ENCODE measurements at places on chromosomes 12 and 14.
A peak's percentile ranks its signal among the peaks of the same experiment; 100 is the strongest.

DNA sequence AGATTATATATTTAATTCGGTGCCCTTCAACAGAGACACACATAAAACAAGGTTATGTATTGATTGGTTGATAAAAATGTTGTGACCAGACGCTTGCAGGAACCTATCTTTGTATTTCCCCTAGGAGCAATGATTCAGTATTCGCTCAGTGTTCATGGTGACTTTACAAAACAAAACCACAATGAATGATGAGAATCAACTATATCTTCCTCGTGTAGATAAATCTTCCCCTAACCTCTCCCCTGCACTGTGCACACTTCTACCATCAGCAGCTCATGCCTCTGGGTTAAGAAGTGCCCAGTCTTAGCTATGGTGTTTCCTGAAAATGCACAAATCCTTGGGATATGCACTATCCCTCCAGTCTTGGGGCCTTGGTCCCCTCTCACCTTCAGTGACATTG, 16.3 kb downstream of the RIN3 start:
- DNase-seq: no peak

DNA sequence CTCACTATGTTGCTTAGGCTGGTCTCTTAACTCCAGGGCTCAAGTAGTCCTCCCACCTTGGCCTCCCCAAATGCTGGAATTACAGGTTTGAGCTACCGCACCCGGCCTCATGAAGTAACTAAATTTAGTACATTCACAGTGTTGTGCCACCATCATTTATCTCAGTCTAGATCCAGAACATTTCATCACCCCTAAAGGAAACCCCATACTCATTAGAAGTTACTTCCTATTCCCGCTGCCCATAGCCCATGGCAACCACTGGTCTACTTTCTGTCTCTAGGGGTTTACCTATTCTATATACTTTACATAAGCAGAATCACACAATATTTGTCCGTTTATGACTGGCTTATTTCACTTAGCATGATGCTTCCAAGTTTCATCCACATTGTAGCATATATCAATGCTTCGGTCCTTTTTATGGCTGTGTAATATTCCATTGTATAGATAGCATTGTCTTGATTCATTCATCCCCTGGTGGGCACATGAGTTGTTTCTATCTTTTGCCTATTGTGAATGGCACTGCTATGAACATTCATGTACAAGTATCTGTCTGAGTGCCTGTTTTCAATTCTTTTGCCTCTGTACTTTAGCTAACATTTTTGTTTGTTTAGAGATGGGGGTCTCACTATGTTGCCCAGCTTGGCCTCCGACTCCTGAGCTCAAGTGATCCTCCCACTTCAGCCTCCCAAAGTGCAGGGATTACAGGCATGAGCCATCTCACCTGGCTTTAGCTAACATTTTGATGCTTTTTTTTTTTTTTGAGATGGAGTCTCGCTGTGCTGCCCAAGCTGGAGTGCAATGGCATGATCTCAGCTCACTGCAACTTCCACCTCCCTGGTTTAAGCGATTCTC, 10.2 kb upstream of the SH2B3 start:
- DNase-seq: no peak

DNA sequence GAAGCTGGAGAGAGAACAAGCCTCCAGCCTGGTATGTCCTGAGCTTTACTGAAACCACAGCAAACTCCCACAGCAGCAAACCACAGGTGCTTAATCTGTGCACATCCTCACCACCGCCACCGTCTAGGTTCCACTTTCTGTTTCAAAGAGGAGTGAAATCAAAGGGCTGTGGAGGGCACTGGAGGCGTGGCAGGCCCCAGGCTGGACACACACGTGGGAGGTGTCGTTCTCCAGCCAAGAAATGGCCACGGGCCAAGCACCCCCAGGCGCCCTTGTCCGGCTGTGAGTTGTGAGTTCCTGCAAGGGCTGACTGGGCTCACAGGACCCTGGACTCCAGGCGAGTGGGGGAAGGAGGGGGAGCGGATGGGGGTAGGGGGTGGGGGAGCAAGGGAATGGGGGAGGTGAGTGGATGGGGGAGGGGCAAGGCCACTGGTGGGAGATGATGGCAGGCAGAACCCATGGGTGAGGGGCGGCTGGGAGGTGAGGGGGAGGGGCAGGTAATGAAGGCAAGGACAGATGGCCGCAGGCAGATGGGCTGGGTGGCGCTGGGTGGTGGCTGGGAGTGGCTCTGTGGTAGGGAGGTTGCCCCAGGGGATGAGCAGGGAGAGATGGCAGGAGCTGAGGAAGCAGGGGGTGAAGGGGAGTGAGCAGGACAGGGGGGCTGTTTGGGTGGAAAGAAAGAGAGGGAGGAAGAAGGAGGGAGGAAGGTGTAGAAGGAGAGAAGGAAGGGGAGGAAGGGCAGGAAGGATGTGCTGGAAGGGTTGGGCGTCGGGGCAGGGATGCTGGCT, 86.7 kb downstream of the NCOR2 start:
- DNase-seq: no peak

- no peak for DNase-seq
Observed at GRCh38 chr12:91377436-91377835, 194.8 kb upstream of the DCN start.

DNA sequence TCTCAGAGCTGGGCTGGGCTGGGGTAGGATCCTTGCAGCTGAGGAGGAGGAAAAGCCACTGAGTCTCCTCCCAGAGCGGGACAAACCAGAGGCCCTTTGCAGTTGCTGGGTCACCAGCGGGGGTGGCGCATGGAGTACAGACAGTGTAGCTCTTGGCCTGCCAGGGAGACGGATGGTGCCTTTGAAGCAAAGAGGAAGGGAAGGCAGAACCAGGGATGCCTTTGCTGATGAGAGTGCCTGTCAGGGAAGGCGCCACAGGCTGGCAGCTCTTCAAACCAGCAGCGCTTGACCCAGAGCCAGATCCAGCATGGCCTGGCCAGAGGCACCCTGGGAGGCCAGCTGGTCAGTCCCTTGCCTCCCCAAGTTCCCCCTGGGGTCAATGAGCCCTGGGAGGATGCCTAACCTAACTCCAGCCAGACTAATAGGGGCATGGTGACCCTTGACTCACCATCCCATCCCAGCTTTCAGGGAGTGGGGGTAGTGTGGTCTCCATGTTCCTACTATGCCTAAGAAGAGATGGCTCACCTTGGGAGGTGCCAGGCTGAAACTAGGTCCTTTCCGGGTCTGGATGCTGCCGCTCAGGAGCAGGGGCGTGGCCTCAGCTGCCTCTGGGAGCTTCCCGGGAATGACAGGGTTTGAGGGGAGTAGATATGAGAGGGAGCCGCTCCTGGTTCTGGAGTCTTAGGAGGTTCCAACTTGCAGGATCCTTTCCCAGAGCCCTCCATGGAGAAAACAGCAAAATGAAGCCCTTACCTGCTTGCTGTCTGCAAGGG, 19.8 kb downstream of the VASH1 start:
- no peak for DNase-seq

GRCh38 chr12:47828008-47828975, 8.6 kb upstream of the HDAC7 start:
- no peak for DNase-seq

DNA sequence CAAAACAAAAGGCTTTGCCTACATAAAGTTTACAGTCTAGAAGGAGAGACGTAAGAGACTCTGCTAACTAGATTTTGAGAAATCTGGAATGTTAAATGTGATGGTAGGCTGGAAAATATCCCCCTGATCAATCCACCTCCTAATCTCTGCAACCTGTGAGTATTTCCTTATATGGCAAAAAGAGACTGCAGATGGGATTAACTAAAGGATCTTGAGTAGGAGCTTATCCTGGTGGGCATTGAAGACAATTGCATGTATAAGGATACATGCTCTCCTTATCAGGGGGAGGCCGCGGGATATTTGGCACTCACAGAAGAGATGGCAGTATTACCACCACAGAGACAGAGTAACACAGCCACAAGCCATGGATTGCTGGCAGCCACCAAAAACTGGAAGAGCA, 95.2 kb downstream of the EGLN3 start:
- no peak for DNase-seq

GRCh38 chr14:92513204-92513965, at the start of gene RIN3:
Gene RIN3 (plus strand): TSS chr14:92513781. CDS start chr14:92513933, 152 bp downstream.
- peak; percentile 16 for DNase-seq

DNA sequence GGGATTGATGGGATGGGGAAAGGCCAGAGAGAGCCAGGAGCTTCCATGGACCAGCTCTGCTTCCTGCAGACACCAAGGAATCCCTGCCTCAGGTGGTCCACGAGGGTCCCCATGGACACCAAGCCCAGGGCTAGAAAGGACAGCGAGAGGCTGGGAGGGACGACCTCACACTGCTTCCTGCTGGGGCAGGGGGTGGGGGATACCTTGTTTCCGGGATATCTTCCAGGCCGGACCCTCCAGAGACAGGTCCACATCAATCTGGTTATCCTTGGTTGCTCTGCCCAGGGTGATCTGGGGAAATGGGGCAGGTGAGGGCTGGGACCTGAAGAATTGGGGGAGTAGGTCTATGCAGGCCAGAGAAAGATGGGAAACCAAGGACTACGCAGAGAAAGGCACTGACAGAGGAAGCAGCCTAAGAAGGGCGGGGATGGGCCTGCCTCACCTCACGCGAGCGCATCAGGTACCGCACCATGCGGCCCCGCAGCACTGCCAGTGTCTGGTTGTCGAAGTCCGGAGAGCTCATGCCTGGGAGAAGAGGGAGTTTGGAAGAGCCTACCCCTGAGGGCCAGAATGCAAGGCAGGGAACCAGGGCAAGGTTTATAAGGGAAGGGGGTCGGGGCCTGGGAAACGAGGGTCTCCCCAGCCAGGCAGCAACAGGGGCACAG, 8.8 kb downstream of the MCRS1 start:
- DNase-seq: no peak

All from activated CD4-positive, alpha-beta T cell treated with anti-CD3 and anti-CD28 coated beads, Interleukin-2, amount 50 U/mL, for 1 hour (primary cell).